ENCODE measurements at places on chromosomes 4 and X. TPM values are rescaled to one million over a fixed set of nuclear protein-coding genes. Genes with fewer than 3 reads are reported as not detected.

- no peaks in the 10 kb centered on the region for H3K4me1 ChIP-seq
- no peak overlapping the region for H3K4me3 ChIP-seq
- DNase-seq, result no peak
- no peak overlapping the region for H3K27ac ChIP-seq
- H3K27me3 ChIP-seq, result no peaks in the 10 kb centered on the region
- no peaks in the 10 kb centered on the region for H3K36me3 ChIP-seq
Observed at GRCh38 chrX:73412930-73413329, 33.9 kb upstream of the CDX4 start.

The TBC1D1 gene
- 89.2 TPM for total RNA-seq

GRCh38 chr4:141409556-141409955 is 188.9 kb downstream of the ZNF330 start:
- no peak overlapping the region for H3K27ac ChIP-seq
- peaks cover 6% of the 10 kb centered on the region for H3K27me3 ChIP-seq
- no peak overlapping the region for H3K4me3 ChIP-seq
- H3K4me1 ChIP-seq, result no peaks in the 10 kb centered on the region
- no peak for DNase-seq
- H3K36me3 ChIP-seq, result no peaks in the 10 kb centered on the region

DNA sequence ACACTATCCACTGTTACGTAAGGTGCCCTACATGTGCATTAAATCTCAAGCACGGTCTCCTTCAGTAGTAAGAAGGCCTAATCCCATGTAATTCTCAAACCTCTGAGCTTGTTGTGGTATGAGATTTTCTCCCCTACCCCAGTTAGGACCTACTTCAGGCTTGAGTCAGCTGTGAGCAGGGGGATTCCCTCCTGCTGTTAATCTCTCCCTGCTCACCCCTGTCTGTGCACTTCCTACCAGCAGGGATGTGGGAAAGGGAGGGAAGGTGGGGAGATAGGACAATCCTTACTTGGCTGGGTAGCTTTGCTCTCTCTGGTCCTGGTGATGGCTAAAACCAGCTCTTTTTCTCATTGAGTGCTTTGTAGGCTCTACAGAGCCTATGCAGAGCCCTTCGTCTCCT is 60.8 kb downstream of the PALLD start:
- no peaks in the 10 kb centered on the region for H3K36me3 ChIP-seq
- no peak overlapping the region for H3K4me3 ChIP-seq
- no peaks in the 10 kb centered on the region for H3K27me3 ChIP-seq
- no peak for DNase-seq

- no peak overlapping the region for H3K27ac ChIP-seq
- H3K4me1 ChIP-seq, result peaks cover under 1% of the 10 kb centered on the region
- H3K27me3 ChIP-seq, result no peaks in the 10 kb centered on the region
- peaks cover 2% of the 10 kb centered on the region for H3K36me3 ChIP-seq
- no peak overlapping the region for H3K4me3 ChIP-seq
- DNase-seq, result no peak
Observed at GRCh38 chr4:141074098-141074878, 59.0 kb downstream of the RNF150 start.

- H3K4me1 ChIP-seq, result no peaks in the 10 kb centered on the region
- H3K4me3 ChIP-seq, result no peak overlapping the region
- H3K36me3 ChIP-seq, result peaks cover 28% of the 10 kb centered on the region
Observed at GRCh38 chr4:223913-224497, 81.3 kb downstream of the ZNF732 start.

The MND1 gene
- total RNA-seq, result 7.7 TPM

The ARHGAP36 gene
- not detected for total RNA-seq

GRCh38 chr4:26326791-26327190 is 6.0 kb downstream of the RBPJ start:
- H3K27ac ChIP-seq, result no peak overlapping the region
- DNase-seq, result no peak
- H3K4me3 ChIP-seq, result no peak overlapping the region
- H3K4me1 ChIP-seq, result peaks cover 39% of the 10 kb centered on the region
- H3K36me3 ChIP-seq, result no peaks in the 10 kb centered on the region
- no peaks in the 10 kb centered on the region for H3K27me3 ChIP-seq

- DNase-seq, result no peak
- no peaks in the 10 kb centered on the region for H3K36me3 ChIP-seq
- H3K4me3 ChIP-seq, result no peak overlapping the region
- H3K4me1 ChIP-seq, result no peaks in the 10 kb centered on the region
Observed at GRCh38 chr4:63505714-63506460, 903.4 kb downstream of the TECRL start.

DNA sequence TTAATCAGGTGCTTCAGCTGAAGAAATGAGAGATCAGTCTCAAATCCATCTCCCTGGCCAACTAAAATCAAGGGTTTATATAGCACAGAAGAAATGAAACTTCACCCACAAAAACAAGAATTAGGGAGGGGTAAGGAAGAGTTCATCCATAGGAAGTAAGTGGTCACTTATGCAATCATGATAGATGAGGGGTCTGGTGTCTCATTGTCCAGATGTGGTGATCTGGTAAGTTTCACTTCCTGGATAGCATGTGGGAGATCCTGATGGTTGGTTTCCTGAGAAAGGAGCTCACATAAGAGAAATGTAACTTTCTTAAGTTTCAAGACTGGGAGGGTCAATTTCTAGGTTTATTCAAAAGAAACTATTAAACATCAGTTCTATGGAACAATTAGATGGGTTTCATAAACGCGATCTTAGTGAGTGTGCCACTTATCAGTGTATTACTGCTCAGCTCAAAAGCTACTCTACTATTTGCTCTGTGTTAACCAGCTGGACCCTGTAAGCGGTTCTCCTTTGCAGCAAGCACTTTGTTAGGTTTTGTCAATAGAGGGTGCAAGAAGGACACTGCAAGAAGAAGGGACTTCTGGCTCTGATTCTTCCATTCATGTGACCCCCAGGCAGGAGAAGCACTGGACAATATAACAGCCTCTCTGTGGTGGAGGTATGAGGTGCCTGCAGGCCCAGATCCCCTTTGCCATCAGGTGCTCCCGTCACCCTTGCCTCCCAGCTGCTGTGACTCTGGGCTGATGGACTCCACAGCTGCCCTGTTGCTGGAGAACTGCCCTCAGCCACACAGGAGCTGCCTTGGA is 35.4 kb upstream of the HPSE start:
- DNase-seq, result no peak
- no peaks in the 10 kb centered on the region for H3K4me1 ChIP-seq
- H3K36me3 ChIP-seq, result no peaks in the 10 kb centered on the region
- H3K4me3 ChIP-seq, result no peak overlapping the region
- no peak overlapping the region for H3K27ac ChIP-seq
- no peaks in the 10 kb centered on the region for H3K27me3 ChIP-seq

DNA sequence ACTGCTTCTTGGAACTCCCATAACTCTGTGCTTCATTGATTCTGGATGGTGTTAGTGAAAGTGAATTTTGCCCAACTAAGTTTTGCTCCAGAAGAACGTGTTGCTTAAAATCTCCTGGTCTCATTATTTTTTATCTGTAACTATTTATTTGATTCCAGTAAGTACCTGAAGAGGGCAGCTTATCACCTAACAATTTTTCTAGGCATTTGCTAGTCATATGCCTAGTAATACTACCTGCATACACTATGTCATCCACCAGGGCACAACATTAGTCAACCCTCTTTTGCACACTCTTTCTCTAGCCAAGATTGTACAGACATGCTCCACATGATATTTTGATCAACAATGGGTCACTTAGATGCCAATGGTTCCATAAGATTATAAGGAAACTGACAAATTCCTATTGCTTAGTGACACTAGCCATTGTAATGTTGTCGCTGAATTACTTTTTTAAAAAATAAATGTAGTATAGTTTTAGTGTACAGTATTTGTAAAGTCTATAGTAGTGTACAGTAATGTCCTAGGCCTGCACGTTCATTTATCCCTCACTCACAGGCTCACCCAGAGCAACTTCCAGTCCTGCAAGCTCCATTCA is 499.9 kb upstream of the AADAT start:
- H3K4me1 ChIP-seq, result peaks cover 11% of the 10 kb centered on the region
- H3K4me3 ChIP-seq, result no peak overlapping the region
- no peaks in the 10 kb centered on the region for H3K36me3 ChIP-seq
- H3K27me3 ChIP-seq, result no peaks in the 10 kb centered on the region

GRCh38 chrX:56763556-56764152 is 34.6 kb downstream of the NBDY start:
- peak overlapping the region; percentile 59 for H3K4me3 ChIP-seq
- no peaks in the 10 kb centered on the region for H3K36me3 ChIP-seq
- peaks cover 14% of the 10 kb centered on the region for H3K4me1 ChIP-seq
- no peaks in the 10 kb centered on the region for H3K27me3 ChIP-seq

- no peak overlapping the region for H3K27ac ChIP-seq
- peaks cover 6% of the 10 kb centered on the region for H3K27me3 ChIP-seq
- DNase-seq, result no peak
- peaks cover 20% of the 10 kb centered on the region for H3K4me1 ChIP-seq
Observed at GRCh38 chr4:26076000-26076587, 162.1 kb downstream of the SMIM20 start.

GRCh38 chr4:168893807-168894206 is 116.2 kb downstream of the CBR4 start:
- no peak for DNase-seq
- no peak overlapping the region for H3K4me3 ChIP-seq
- H3K36me3 ChIP-seq, result peaks cover 60% of the 10 kb centered on the region

GRCh38 chr4:128940971-128941370 is 131.5 kb downstream of the JADE1 start:
- no peaks in the 10 kb centered on the region for H3K27me3 ChIP-seq
- no peak overlapping the region for H3K27ac ChIP-seq
- no peak for DNase-seq
- peaks cover 21% of the 10 kb centered on the region for H3K4me1 ChIP-seq
- no peak overlapping the region for H3K4me3 ChIP-seq

- DNase-seq, result no peak
- no peak overlapping the region for H3K4me3 ChIP-seq
- peaks cover 30% of the 10 kb centered on the region for H3K27me3 ChIP-seq
- H3K36me3 ChIP-seq, result no peaks in the 10 kb centered on the region
- no peak overlapping the region for H3K27ac ChIP-seq
- H3K4me1 ChIP-seq, result no peaks in the 10 kb centered on the region
Observed at GRCh38 chr4:18454349-18454748, 432.8 kb upstream of the LCORL start.

DNA sequence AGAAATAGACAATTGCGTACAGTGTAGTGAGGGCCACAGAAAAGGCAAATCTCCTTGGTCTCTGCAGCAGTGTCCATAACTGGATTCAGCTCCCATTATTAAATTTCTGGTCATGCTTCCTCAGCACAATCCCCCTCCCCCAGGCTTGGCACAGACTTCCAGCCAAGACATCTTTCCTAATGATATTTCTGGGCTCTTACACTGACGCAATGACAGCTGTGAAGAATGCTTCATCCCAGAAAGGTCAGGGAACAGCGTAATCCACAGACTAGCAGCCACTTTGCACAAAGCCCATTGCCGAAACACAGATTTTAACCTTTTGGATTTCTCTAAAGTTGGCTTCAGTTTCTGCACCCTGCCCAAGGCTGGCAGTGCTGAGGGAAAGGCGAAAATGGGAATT is 597.6 kb upstream of the CPEB2 start:
- H3K4me3 ChIP-seq, result no peak overlapping the region
- no peaks in the 10 kb centered on the region for H3K4me1 ChIP-seq
- H3K27me3 ChIP-seq, result peaks cover 3% of the 10 kb centered on the region
- no peak for DNase-seq
- no peaks in the 10 kb centered on the region for H3K36me3 ChIP-seq

DNA sequence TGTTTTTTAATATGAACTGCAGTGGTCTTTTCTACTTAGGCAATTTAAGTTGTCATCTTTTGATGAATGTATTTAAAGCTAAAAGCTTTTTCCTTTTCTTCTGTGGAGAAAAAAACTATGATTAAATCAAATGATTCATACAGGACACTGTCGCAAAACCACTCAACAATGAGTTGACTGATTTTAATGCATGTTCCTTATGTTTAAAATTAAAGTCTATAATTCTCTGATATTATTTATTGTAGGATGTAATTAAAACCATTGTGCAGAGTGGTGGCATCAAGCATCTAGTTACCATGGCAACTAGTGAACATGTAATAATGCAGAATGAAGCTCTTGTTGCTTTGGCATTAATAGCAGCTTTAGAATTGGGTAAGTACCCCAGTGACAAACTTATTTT is 172.5 kb downstream of the RAP1GDS1 start:
- H3K4me3 ChIP-seq, result no peak overlapping the region
- DNase-seq, result no peak
- peaks cover 14% of the 10 kb centered on the region for H3K36me3 ChIP-seq
- H3K4me1 ChIP-seq, result no peaks in the 10 kb centered on the region

- H3K4me1 ChIP-seq, result peaks cover 2% of the 10 kb centered on the region
- no peak for DNase-seq
- H3K27me3 ChIP-seq, result no peaks in the 10 kb centered on the region
- H3K27ac ChIP-seq, result no peak overlapping the region
Observed at GRCh38 chr4:67575232-67576058, 16.9 kb downstream of the STAP1 start.

DNA sequence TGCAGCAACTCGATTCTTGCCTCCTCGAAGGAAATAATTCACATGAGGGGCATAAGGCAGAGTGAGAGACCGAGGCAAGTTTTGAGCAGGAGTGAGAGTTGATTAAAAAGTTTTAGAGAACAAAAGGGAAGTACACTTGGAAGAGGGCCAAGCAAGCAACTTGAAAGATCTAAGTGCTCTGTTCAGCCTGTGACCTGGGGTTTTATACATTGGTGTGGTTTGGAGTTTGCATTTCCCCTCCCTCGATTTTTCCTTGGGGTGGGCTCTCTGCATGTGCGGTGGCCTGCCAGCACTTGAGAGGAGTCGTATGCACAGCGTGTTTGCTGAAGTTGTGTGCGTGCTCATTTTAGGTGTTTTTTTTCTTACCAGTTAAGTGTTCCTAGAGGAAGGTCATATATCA is 356.4 kb downstream of the KLHL4 start:
- peaks cover 4% of the 10 kb centered on the region for H3K36me3 ChIP-seq
- no peak for DNase-seq
- peak overlapping the region; percentile 44 for H3K4me3 ChIP-seq
- H3K4me1 ChIP-seq, result peaks cover 29% of the 10 kb centered on the region
- no peaks in the 10 kb centered on the region for H3K27me3 ChIP-seq

- peaks cover 13% of the 10 kb centered on the region for H3K36me3 ChIP-seq
- no peak overlapping the region for H3K4me3 ChIP-seq
- no peak for DNase-seq
- no peaks in the 10 kb centered on the region for H3K27me3 ChIP-seq
Observed at GRCh38 chr4:169143335-169143734, 127.4 kb downstream of the SH3RF1 start.

The PARM1 gene
- 13.6 TPM for total RNA-seq

DNA sequence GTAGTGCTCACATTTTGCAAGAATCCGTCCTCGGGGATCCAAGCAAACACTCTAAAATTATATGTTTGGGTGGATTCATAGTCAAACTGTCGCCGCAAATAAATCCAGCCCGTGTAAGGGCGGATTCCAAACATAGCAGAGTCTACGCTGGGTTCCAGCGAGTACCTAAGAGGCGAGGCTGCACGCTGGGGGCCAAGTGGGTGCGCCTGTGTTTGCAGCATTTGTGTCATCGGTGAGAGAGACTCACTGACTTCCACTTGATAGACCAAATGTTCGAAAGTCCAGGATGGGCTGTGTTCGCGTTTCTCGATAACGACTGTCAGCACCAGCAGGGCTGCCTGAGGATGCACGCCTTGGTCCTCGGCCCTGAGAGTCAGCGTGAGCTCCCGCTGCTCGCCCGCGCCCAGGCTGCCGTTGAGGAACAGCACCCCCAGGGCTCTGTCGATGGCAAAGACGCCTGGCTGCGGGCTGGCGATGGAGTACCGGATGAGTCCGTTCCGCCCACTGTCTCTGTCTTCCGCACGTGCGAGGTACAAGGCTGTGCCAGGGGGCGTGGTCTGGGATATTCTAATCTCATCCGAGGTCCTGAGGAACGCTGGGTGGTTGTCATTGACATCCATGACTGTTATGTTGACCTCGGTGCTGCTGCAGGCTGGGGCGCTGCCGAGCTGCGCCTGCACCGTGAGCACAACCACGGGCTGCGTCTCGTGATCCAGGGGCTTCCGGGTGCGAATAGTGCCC is 158.7 kb downstream of the DCHS2 start:
- DNase-seq, result no peak
- H3K4me3 ChIP-seq, result no peak overlapping the region
- no peaks in the 10 kb centered on the region for H3K36me3 ChIP-seq
- H3K4me1 ChIP-seq, result peaks cover 5% of the 10 kb centered on the region

Measured in mesothelial cell of epicardium (in vitro differentiated cells).